Frontal cortex (tissue), 4 donors: ENCODE measurements at places on chromosomes 4 and X. TPM values are rescaled to one million over a fixed set of nuclear protein-coding genes. Genes with fewer than 3 reads are reported as not detected.

- no peak for DNase-seq
These were observed 954.9 kb upstream of the FTHL17 start for GRCh38 chrX:32026772-32027171.

- no peak for DNase-seq
These were observed 997.4 kb upstream of the PRKX start for GRCh38 chrX:4710618-4711433.

- DNase-seq = no peak
These were observed 19.7 kb downstream of the GABRB1 start for GRCh38 chr4:47050761-47051725.

Gene MAP9
- total RNA-seq = 36.7 TPM

DNA sequence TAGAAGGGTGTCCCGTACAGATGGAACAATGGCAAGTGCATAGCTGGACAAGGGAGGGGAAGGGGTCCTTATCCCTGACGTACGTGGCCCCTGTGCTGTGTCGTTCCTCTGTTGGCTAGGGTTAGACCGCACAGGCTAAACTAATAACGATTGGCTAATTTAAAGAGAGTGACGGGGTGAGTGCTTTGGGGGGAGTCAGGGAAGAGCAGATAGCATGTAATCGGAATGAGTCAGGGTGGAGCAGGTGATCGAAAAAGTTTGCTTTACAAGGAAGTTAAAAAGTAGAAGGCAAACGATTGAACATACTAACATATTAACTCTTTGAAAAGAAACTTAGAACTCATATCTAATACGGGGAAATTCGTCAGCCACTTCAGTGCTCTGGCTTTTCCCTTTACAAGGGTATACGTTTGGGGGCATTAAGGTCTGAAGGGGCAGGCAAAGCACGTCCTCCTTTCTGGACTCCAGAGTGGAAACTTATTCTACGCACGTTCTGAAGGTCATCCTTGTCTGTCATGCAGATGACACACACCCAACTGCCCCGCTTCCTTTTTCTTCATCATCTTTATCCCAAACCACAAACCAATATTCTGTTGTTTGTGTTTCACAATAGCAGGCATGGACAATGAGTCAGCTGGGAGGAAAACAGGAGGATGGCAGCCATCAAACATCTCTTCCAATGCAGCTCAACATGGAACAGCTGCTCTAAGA lies 10.2 kb upstream of the CRLF2 start:
- DNase-seq = no peak

DNA sequence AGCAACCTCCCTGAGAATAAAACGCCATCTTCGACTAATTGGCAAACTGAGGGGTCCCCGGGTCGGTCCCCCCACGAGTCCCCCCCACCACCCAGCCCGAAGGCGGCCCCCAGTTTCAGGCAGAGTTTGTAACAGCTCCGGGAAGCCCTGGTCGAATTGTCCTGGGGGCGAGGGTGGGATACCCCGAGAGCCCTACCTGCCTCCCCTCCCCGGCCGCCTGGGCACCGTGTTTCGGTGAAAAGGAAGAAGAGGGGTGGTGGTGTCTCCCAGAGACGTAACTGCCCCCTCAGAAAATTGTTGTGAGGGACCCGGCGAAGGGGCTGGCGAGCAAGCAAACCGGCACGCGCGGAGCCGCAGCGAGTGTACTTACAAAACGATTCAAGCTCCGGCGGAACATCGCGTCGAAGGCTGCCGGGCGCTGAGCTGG lies 1.2 kb downstream of the ATP11C start:
- no peak for DNase-seq

Gene TRAM1L1
- 28.9 TPM for total RNA-seq

DNA sequence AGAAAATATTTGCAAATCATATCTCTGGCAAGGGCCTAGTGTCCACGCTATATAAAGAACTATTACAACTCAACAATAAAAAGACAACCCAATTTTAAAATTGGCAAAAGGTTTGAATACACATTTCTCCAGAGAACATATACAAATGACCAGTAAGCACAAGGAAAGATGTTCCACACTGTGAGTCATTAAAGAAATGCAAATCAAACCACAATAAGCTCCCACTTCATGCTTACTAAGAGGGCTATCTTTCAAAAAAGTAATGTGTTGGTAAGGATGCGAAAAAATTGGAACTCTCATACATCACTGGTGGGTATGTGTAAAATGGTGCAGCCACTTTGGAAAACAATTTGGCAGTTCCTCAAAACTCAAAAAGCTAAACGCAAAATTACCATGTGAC lies 884.0 kb upstream of the INTU start:
- no peak for DNase-seq

DNA sequence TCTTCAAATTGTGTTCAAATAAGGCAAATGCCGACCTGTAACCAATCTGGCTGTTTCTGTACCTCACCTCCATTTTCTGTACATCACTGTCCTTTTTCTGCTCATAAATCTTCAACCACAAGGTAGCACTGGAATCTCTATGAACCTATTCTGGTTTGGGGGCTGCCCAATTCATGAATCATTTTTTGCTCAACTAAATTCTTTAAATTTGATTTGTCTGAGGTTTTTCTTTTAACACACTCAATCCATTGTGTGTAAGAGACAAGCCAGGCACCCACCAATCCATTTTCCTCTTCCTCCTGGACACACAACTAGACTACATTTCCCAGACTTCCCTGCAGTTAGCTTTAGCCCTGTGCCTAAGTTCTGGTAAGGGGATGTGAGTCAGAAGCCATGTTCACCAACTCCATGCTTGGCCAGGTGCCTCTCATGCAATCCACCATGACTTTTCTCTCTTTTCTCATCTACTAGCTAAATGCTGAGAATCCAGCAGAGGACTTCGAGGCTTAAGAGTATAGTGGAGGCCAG lies 193.2 kb upstream of the KLF3 start:
- no peak for DNase-seq

DNA sequence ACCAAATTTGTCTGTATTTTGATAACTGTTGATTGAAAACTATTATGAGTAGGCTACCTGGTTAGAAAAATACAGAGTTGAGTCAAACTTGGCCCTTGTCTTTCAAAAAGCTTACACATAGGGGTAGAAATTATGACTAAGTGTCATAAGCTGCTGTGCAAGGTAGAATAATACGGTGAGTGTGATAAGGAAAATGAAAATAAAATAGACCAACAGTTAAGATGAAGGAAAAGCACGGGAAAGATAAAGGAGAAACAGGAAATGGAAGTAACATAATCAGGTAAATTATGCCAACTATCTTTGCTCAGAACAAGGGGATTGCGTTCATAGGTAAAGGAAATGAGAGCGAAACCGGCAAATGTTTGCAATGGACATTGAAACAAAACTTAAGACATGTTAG lies 302.5 kb downstream of the PCDH7 start:
- DNase-seq = no peak

Gene IRAK1
- 6.9 TPM for total RNA-seq

DNA sequence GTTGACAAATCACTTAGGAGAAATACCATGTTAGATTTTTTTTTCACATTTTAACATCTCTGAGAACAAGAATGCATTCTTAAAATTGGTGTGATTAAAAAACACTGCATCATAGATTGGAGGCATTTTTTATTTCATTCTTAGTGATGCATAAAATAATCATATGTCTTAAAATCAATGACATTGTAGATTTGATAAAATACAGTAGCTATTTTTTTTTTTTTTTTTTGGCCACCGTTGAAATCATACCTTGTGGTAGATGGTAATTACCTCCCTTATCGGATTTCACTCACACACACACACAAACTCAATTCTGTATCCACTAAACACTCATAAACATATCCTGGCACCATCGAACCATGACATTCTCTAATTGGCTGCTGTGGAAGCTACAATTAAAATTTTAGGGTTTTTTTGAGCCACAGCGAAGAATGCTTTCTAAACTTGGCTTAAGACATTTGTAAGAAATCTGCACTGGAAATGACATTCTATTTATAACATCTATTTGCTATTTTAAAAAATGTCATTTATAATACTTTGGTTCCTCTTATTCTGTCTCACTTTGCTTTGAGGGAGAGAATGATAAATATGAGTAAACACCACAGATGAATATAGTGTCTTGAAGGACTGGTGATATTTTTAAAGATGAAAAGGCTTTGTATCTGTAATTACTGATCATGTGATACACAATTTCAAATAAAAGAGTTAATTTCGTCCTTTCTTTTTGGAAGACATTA lies 60.1 kb downstream of the CCSER1 start:
- no peak for DNase-seq

Gene SHOX
- not detected for total RNA-seq

- DNase-seq = no peak
These were observed 80.7 kb upstream of the MAML3 start for GRCh38 chr4:140234697-140235060.

Gene CENPVL1
- total RNA-seq = 3.3 TPM

DNA sequence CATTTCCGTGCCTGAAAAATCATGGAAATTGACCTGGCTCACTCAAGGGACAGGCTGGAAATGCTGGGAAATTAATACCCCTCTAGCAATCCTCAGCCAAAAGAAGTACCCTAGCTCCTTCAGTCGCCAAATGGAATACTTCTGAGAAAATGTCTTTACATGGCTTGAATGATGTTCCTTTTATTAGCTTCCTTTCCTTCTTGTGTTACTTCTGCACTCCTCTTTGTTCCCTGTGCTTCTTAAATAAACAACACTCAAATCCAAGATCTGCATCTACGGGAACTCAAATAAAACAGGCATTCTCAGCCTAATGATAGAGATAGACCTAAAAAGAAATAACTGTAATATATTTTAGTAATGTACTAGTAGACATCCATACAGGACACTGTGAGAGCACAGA lies 36.1 kb downstream of the SPARCL1 start:
- no peak for DNase-seq

Gene PABPC5
- total RNA-seq = 14.3 TPM

DNA sequence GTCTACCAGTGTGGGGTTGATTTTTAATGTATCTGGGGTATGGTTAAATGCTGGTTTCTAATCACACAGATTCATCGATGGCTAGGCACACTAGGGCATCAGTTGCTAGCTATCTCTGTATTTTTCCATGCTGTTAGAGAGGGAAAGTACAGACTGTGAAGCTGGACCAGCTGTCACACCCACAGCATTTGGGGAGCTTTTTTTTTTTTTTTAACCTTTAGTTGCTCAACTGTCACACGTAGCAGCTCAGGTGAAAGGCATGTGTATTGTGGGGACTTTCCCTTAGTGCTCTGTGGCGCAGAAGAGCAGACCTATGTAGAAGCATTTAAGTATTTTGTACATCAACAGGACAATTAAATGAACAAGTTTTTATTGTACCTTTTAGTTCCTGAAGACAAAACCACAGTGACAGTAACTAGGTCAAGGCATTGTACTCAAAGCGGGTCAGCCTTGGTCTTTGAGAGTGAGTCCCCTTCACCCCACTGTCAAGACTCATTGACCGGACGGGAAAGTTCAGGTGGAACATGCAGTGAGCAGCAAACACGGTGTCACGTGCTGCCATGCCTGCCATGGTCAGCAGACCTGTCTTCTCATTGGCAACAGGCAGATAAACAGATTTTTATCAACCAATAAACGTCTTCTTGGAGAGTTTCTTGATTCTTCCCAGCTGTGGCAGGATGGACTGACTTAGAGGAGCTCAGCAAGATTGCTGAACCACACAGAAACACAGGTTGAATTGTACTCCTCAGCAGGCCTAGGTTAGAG lies 65.3 kb downstream of the CASP3 start:
- DNase-seq = no peak

Gene WDR19
- total RNA-seq = 43.2 TPM

GRCh38 chr4:187362937-187363857 lies 632.4 kb upstream of the ZFP42 start:
- no peak for DNase-seq

Gene CXCL10
- not detected for total RNA-seq

DNA sequence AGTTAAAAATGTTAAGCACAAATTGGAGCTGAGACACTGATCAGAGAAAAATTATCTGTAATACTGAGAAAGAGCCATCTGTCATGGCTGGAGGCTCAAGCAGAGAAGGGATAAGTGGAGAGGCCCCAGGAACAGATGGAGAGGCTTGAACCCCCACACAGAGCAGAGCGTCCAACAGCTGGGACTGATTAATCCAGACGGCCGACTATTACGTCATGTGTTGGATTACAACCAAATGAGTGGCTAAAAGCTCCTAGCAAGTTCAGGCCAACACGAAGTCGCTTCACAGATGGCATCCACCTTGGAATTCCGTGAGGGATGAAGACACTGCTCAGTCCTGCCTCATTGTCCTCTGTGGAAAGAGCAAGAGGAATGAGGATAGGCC lies 57.7 kb upstream of the ATXN3L start:
- no peak for DNase-seq

- no peak for DNase-seq
These were observed 162.0 kb downstream of the NKX6-1 start for GRCh38 chr4:84336964-84337705.

GRCh38 chr4:158605393-158605792 lies 66.3 kb downstream of the C4orf46 start:
- DNase-seq = no peak

Gene GPAT3
- not detected for total RNA-seq

DNA sequence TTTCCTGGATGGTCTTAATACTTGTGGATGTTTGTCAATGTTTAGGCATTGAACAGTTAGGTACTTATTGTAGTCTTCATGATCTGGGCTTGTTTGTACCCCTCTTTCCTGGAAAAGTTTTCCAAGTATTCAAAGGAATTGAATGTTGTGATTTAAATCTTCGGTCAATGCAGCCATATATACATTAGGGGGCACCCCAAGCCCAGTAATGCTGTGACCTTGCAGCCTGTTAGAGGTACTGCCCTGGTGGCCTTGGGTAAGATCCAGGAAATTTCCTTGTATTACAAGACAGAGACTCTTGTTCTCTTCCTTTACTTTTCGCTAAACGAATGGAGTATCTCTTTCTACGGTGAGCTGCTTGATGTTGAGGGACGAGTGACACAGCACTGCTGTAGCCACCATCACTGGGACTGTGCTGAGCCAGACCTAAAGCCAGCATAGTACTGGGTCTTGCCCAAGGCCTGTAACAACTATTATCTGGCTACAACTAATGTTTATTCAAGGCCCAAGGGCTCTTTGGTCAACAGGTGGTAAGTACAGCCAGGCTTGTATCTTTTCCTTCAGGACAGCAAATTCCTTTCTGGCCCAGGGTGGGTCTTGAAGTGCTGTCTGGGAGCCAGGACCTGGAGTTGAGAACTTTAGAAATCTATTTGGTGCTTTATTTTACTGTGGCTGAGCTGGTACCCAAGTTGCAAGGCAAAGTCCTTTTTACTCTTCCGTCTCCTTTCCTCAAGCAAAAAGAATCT lies 118.3 kb upstream of the ATOH1 start:
- DNase-seq = no peak

DNA sequence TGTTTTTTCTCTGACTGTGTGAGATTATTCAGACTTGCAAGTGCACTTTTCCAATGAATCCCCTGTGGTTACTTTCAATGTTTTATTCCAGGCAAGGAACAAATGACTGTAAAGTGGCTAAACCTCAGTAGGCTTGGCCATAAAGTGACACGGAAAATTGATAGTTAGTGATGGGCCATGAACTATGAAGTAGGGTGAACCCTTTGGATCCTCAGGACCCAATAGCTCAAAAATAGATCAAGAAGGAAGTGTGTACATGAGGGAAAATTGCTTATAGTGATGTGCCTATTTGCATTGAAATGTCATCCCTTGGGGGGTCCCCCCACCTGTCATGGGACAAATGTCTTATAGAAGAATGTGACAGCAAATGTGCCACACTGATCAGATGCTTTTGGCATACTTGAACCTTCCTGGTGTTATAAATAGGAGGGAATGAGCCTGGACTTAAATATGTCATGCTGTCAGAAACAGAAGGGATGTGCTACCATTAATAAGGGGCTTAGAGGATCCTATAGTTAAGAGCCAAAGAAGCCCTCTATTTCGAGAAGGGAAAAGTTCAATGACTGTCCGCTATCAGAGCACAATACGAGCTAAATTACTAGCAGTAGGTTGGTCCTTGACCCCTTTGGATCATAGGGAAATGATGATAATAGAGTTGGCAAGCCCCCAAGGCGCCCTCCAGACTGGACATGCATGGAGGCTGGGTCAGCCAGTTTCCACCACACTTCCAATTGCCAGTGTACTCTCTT lies 30.3 kb downstream of the SLC16A2 start:
- DNase-seq = no peak
